Left kidney (tissue), 8 donors: ENCODE measurements at places on chromosomes 16 and 17. TPM values are rescaled to one million over a fixed set of nuclear protein-coding genes. Genes with fewer than 3 reads are reported as not detected.
A peak's percentile ranks its signal among the peaks of the same experiment; 100 is the strongest.

CLEC18B gene
- 137 TPM for polyA plus RNA-seq

- no peak for DNase-seq
Observed at GRCh38 chr16:67979955-67980678, at the start of gene DPEP3. Gene DPEP3, minus strand, starts transcription at chr16:67980499. Its CDS starts 119 bp downstream, at chr16:67980380.

DNA sequence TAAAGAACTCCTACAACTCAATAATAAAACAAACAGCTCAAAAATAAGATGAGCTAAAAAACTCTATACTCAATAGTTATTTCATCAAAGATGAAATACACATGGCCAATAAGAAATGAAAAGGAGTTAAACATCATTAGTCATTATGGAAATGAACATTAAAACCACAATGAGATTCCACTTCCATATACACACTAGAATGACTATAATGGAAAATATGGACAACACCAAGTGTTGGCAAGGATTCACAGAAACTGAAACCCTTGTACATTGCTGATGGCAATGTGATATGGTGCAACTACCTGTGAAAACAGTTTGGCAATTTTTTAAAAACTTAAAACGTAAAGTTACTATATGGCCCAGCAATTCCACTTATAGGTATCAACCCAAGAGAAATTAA is 91.4 kb downstream of the GRIN2A start:
- DNase-seq: no peak

GRCh38 chr17:74274060-74274708 is at the start of gene DNAI2:
Gene DNAI2, plus strand, starts transcription at chr17:74274234. Its CDS starts 7,584 bp downstream, at chr17:74281818.
- DNase-seq: peak; percentile 59

DNA sequence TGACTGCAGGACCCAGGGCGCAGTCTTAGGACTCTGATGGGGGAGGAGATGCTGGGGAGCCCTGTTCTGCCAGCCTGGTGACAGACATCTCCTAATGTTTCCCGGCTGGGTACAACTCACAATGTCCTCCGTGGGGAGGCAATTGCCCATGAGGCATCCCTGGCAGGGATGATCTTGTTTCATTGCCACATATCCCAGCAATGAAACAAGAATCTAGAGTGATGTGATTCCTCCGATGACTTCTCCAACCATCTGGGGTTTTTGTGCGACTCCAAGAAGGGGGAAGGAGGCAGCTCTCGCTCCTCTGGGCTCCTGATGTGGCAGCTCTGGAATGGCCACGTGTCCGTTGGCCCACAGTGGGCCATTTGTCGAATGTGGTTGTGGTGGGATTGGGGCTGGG is 255.8 kb downstream of the SEC14L1 start:
- no peak for DNase-seq

KRTAP3-2 gene
- polyA plus RNA-seq: not detected

HOXB1 gene
- polyA plus RNA-seq: 0.38 TPM

GRCh38 chr16:88477631-88478519 is 24.8 kb downstream of the ZFPM1 start:
- no peak for DNase-seq

CACNG4 gene
- 3.5 TPM for polyA plus RNA-seq

- no peak for DNase-seq
Observed at GRCh38 chr16:31880322-31880979, 6.8 kb downstream of the ZNF267 start.

DNA sequence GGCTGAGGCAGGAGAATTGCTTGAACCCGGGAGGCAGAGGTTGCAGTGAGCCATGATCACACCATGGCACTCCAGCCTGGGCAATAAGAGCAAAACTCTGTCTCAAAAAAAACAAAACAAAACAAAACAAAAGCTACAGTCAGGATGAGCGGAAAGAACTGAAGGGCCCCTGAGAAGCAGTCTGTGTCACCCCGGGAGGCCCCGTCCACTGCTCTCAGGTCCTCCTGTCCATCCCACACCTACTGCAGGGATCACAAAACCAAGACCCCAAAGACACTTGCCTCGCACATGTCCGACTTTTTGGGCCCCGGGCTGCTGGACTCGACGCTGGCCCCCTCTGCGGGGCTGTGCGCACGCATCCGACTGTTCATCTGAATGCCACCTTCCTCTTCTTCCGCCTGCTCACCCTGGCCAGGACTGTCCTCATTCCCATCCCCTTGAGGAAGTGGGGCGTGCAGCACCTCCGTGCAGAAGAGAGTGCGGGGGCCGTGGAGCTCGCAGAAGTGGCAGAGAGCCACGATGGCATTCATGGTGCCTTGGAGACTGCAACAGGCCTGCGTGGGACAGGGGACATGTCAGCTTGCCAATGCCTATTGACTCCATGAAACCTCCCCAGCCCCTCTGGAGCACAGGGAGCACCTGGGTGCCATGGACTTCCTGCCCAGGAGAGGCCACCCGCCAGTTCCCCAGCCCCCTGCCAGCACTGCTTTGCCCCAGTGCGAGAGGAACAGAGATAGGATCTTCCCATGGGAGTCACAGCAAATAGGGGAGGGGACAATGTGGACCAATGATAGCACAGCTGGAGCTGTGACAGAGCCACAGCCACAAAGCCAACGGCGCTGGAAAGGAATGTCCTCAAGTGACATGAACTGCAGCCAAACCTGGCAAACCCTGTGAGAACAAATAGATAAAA is 9.1 kb downstream of the FLCN start:
- DNase-seq: no peak

- DNase-seq: no peak
Observed at GRCh38 chr17:79668344-79669250, 57.7 kb upstream of the RBFOX3 start.

KRTAP4-4 gene
- polyA plus RNA-seq: not detected

EXOC3L1 gene
- polyA plus RNA-seq: 4.6 TPM

SMCR8 gene
- 17.2 TPM for polyA plus RNA-seq

- no peak for DNase-seq
Observed at GRCh38 chr16:25060920-25061319, 45.8 kb upstream of the ARHGAP17 start.

GRCh38 chr17:79950306-79950705 is 85.4 kb downstream of the TBC1D16 start:
- DNase-seq: no peak

DNA sequence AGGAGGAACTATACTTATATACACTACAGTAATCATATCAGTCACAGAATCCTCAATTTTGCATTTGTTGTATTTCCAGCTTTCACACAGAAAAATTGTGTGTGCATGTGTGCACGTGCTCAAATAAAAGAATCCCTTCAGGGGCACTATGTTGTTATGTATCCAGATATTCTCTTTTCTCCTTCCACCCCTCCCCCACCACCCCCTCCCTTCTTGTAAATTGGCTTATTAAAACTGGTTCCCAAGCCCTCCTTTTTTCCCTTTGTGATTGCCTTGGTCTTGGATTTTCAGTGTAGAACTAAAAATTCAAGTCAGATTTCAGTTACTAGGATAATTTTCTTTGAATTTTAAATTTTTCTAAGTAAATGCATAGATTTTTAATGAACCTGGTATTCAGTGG is 86.3 kb downstream of the WNT3 start:
- no peak for DNase-seq

GRCh38 chr17:83203073-83203471 is 123.7 kb downstream of the METRNL start:
- DNase-seq: no peak

GRCh38 chr17:36861531-36861930 is 75.7 kb upstream of the LHX1 start:
- DNase-seq: no peak
